ENCODE measurements at places on chromosomes 13 and 19.

- DNase-seq: no peak
Observed at GRCh38 chr19:7983286-7983950, 22.0 kb downstream of the ELAVL1 start.

GRCh38 chr19:30011051-30011578 is 69.1 kb downstream of the URI1 start:
- DNase-seq: no peak

DNA sequence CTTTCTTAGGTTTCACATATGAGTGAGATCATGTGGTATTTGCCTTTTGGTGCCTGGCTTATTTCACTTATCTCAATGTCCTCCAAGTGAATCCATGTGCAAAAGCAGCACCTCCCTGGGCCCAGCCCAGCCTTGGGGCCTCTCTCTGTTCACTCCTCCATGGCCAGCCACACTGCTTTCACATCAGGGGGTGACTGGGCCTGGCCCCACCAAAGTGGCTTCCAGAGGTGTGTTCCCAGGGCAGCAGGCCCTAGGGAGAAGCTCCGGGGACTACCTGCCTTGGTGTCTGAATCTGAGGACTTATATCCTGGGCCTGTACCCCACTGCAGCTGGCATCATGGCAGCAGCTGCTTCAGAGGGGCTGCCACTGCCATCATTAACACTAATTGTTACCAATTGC is 829.9 kb upstream of the SLITRK5 start:
- DNase-seq: no peak

DNA sequence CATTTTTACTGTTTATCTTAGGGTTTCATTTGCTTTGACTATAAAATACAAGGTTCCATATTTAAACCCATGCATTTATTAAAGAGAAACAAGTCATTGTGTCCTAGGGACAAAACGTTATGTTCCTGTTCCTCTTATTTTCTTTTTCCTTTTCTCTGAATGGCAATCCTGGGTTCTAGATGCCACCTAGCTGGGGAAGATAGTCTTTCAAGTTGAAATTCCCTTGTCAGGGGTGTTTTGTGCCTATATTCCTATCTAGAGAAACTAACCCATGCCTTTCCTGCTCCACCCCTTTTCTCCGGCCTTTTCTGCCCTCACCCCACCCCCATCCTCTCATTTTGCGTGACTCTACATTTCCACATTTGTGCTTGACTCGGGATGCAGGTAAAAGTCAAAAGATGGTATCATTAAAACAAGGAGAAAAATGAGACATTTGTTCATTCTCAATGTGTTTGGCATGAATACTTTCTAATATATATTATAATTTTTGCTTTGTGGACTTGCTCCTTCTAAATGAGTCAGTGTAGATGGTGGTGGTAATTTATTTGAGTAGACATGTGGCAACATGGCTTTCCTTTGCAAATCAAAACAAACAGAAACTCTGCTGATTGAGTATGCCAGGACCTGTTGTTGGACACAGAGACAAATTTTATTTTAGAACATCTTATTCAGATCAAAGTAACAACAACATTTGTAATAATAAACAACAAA is 26.8 kb upstream of the STARD13 start:
- DNase-seq: peak; percentile 65

DNA sequence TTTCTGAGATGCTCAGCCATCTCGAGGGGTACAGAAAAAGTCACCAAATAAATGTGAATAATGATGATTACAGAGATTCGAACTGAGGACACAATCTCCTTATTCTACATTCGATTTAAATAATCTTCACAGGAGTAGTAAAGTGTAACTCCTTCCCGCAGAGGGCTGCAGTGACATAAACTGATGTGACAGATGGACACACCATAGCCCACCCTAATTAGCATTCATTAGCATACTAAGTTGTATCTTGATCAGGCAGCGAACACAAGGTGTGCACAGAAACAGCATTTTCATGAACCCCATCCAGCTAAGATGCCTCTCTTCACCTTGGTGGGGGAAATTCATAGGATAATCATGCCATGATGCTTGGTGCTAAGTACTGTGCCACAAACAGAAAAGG is 83.0 kb downstream of the TNFSF11 start:
- no peak for DNase-seq

GRCh38 chr13:63351533-63351932 is 1935.9 kb upstream of the PCDH20 start:
- DNase-seq: peak; percentile 10

DNA sequence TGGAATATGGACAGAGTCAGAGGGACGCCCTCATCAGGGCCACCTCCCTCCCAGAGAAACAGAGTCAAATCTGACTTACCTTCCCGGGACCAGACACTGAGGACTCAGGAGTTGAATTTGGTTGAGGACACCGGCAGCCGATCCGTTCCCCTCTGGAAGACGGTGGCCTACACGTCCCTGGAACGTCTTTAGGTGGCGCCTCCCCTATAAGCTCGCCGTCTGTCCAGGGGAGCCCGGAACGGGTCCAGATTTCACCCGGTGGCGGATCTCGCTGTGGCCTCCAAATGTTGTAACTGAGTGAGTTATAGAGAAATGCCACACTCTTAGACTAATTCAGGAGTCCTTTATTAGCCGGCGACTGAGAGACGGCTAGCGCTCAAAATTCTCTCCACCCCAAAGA is 9.0 kb downstream of the TNFSF14 start:
- DNase-seq: no peak

DNA sequence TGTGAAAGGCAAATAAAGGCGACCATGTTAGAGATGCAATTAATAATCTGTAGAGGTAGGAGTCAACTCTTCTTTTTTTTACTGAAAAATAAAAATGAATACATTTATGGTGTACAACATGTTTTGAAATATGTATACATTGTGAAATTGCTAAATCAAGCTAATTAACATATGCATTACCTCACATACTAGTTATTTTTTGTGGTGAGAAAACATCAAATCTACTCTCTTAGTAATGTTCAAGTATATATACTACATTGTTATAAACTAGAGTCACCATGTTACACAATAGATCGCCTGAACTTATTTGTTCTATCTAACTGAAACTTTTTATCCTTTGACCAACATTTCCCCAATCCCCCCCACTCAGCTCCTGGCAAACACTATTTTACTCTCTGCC is 143.2 kb downstream of the POU4F1 start:
- DNase-seq: no peak

- DNase-seq: no peak
Observed at GRCh38 chr13:40986101-40986856, 32.8 kb downstream of the ELF1 start.

- no peak for DNase-seq
Observed at GRCh38 chr13:21075379-21076249, 14.2 kb upstream of the LATS2 start.

- DNase-seq: no peak
Observed at GRCh38 chr13:84191139-84191538, 308.9 kb upstream of the SLITRK1 start.

DNA sequence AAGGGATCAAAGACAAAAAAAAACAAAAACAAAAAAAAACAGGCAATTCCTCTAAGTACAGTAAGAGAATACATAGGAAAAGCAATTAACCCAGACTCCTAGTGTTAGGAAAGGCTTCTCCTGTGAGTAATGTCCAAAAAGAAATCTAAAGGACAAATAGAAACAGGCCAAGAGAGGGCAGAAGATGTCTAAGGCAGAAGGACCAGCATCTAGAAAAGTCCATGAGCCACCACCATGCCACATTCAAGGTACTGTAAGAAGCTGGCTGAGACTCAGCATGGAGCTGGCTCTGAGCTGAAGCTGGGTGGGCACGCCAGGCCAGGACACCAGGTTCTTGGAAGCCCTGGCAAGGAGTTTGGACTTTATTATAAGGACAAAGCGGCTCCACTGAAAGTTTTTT is 118.1 kb upstream of the FRY start:
- DNase-seq: no peak

- DNase-seq: no peak
Observed at GRCh38 chr19:56566904-56567273, 379 bp upstream of the ZNF470 start.

DNA sequence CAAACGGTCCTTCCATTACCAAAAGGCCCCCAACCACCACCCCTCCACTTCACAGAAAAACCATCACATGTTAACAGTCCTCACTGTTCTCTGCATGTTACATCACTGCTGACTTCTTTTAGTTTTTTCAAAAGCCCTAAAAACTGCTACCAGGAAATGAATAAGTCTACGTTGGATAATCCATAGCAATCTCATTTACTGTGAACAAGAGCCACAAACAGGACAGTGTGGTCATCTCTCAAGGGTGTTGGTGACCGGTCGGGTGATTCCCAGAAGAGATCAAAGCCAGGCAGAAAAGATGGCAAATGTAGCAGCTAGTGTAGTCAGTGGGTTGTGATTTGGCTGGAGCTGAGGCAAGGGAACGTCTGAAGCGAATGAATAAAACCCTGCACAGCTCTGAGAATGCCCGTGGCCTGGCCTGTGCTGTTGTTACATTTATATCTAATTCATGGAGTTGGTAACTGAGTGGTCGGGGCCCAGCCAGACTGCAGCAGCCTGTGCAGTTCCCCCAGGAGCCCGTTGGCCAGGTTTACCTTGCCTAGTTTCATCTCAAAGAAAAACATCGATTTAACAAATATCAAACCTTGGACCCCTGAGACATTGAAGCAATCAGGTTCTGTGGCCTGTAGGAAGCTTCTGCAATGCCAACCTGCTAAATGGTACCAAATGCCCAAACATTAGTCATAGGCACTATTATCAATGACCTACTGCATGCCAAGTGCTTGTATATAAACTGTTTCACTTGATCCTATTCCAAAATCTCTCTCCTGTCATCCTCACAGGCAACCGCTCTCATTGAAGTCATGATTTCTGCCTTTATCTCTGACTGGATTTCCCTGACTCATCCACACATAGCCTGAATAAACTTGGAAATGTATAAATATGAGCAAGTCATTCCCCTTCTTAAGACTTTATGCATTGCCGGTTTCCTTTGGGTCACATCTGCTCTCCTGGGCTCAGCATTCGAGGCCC is 153.8 kb upstream of the SERP2 start:
- peak; percentile 72 for DNase-seq

- DNase-seq: no peak
Observed at GRCh38 chr13:56924401-56924800, 216.3 kb upstream of the PRR20A start.

DNA sequence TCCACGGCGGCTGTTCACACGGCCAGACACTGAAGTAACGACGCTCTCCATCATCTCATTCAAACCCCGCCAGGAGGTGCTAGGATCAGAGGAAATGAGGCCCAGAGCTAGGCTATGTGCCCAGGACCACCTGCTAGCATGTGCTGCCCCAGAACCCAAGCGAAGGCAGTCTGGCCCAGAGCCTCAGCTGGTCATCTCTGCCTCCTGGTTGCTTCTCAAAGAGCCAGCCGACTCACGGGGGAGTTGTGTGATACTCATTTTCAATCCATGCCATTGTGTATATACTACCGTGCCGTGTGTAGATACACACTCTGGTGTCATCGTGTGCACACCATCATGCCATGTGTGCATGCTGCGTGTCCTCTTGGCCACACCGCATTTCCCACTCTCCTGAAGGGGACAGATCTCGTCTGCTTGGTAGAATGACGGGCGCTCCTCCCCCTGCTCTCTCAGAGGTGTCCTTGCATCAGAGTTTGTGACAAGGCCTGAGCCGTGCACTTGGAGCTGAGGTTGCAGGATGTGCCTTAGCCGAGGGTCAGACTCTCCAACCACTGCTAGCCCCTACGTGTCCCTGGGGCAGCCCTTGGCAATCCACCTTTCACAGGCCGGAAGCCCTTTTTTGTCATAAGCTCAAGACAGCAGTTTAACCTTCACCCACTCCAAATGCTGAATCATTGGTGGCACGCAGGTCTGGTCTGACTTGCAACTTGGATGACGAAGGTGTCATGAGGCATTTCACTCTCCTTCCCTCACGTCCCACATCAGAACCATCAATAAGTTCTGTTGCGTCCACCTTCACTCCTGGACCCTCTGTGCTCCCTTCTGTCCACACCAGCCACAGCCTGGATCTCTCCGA is 130.4 kb downstream of the CRYL1 start:
- DNase-seq: no peak

GRCh38 chr13:99653526-99653925 is 152.3 kb downstream of the TM9SF2 start:
- no peak for DNase-seq

DNA sequence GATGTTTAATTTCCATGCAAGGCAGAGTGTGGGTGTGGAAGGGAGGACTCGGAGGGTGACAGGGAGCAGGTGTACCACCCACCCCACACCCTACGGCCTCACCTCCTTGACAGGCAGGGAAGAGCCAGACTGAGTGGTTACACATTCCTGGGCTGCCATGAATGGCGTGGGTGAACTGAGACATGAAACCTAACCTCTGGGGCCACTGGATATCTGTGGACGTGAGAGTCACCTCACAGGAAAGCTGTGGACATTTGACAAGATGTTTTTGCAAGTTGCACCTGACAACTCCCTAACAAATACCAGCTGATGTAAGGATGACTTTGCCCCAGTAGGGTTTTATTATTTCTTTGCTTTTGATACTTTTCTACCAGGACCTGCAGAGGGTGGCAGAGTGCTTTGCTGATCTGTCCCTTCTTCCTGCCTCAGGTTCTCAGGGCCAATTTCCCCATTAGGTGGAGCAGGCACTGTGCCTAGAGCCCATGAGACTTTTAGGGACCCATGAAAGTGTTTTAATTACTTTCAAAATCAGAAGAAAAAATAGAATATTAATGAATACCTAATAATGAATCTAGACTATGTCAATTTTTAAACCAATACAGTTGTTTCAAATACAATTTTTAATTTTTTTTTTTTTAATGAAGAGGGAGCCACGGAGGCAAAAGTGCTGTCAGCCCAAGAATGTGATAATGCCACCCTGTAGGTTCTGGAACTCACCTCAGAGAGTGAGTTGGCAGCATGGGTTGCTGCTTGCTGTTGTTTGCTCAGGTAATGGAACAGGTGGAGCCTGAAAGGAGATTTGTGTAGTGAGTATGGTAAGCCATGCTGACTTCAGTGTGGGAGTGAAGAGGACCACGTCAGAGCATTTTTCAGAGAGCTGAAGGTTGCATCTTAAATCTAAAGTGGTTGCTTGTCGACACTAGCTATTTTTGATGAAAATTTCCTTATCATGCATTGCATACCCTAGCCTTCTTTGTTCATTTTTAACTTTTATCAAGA is 58.0 kb upstream of the CYSLTR2 start:
- peak; percentile 76 for DNase-seq

GRCh38 chr13:37364007-37364406 is 234.6 kb downstream of the POSTN start:
- no peak for DNase-seq

DNA sequence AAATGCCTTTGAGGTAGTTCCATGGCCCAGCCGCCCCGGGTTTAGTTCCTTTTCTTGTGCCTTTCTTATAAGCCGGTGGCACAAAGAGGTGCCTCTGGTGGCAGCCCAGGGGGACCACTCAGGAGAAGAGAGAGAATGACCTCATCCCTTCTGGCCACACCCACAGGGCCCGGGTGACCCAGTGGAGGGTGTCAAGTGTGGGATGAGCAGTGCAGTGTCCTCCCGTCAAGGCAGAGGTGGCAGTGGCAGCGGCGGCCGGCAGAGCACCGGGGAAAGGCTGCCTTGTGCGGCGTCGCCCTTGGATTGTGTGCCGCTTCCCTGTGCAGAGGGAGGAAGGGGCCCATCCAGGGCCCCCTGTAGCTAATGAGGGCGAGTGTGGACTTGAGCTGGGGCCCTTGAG is 47.9 kb downstream of the KDM4B start:
- DNase-seq: no peak

GRCh38 chr19:50890422-50891252 is 17.4 kb downstream of the KLK2 start:
- DNase-seq: peak; percentile 64
